NCI-H1436 (cell line): ENCODE measurements at places on chromosomes 12 and 14.

DNA sequence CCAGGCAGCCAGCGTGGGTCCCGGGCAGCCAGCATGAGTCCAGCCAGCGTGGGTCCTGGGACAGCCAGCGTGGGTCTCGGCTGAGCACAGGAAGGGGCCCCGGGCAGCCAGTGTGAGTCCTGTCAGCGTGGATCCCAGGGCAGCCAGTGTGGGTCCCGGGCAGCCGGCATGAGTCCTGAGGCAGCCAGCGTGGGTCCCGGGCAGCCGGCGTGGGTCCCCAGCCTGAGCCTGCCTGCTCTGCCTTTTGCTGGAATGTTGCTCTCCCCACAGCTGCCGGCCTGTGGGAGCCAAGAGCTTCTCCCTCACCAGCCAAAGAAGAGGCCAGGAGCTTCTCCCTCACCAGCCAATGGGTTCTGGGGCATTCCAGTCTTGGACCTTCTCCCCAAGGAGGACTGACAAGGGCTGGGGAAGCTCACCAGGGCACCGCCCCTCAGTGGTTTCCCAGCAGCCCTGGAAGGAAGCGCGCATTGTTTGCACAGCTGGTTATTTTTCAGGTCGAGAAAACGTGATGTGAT lies 15.0 kb upstream of the RFLNA start:
- DNase-seq: no peak

- DNase-seq: no peak
These were observed 79.9 kb downstream of the PHLDA1 start for GRCh38 chr12:75951399-75952278.

DNA sequence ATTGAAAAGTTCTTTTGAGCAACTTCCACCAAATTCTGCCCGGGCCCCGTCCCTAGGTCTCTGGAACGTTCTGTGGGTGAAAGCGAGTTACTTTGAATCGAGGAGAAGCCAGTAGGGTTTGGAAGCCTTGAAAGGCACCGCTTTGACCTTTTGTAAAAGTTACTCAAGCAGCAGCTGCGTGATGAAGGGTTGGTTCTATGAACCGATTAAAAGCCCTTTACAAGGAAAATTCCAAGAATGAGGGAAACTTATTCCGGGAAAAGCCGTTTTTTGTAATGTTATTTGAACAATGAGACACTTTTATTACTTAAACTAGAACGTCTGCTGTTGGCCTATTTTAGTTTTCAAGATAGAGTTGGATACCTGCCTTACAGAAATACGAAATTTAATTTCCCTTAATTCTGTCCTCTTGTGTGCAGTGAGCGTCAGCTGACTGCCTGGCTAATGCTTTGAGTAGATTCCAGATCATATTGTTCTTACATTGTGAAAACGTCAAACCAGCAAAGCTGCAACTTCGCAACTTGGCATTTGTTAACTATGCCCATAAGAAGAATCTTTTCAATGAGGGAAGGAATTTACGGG lies 906 bp downstream of the LARP4 start:
- DNase-seq: no peak

DNA sequence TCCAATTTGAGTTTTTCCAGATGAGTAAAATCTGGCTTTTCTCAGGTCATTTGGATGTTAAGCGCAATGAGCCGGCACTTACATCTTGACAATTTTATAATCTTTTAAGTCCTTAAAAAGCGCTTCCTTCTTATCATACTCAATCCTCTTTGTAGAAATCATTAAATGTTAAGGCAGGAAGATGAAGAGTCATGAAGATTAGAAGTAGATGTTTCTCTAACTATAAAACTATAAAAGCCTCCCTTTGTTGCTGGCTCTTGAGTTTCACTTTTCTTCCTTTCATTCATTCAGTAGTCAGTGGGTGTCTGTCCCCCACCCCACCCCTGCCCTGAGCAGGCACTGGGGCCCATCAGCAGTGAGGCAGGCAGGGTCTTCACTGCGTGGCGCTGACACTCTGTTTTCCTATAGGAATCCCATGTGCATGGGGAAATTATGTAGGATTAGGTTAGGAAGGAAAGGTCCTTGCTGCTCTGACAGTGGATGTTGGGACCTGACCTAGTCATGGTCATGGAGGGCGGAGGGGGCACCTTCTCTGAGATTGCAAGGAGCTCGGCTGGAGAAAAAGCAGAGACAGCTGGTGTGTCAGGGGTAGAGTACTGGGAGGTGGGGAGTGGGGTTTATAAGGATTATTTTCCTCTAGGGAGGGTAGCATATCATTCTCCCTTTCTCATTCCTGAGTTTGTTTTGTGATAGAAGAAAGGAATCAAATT lies 65.8 kb downstream of the CCDC92 start:
- DNase-seq: no peak

DNA sequence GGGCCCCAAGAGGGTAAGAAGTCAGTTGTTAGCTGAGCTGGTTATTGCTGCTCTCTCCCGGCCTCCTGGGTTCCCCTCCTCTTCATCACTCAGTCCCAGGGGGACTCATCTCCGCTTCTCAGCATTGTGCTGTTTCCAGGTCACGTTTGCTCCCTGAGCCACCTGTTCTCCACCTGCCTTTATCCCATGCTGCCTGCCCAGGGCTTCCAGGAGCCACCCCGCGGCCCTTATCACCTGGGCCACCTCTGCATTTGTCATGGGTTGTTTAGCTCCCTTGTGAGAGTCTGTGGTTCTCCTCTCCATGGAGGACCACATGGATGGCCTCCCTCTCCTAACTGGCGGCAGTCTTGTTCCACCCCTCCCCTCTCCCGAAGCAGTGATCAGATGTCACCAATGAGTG lies 36.0 kb downstream of the SYNDIG1L start:
- no peak for DNase-seq

- DNase-seq: no peak
These were observed 321.1 kb upstream of the PRICKLE1 start for GRCh38 chr12:42910656-42911055.

- no peak for DNase-seq
These were observed 63.2 kb downstream of the FBXL14 start for GRCh38 chr12:1531153-1531653.

- DNase-seq: no peak
These were observed 387.5 kb downstream of the EGLN3 start for GRCh38 chr14:33563191-33563900.

DNA sequence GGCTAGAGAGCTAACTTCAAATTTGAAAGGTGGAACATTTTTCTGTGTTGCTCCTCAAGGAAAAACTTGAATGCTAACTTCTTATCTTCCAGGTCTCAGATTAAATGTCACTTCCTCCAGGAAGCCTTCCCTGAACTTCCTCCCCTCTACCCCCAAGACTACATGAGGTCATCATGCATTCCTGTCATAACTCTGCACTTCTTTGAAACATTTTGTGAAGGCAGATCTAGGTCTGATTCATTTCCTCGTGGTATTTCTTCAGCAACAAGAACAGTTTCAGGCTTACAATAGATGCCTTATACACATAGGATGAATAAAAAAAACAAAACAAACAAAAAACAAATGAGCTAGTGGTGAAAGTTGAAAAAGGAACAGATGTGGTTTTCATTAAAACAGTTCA lies 97.1 kb upstream of the SRRM4 start:
- DNase-seq: no peak

- DNase-seq: peak; percentile 49
These were observed at the start of gene SRGAP1 for GRCh38 chr12:63844391-63845341. SRGAP1 (plus strand) TSS chr12:63844700; CDS start chr12:63844817, 117 bp downstream.

DNA sequence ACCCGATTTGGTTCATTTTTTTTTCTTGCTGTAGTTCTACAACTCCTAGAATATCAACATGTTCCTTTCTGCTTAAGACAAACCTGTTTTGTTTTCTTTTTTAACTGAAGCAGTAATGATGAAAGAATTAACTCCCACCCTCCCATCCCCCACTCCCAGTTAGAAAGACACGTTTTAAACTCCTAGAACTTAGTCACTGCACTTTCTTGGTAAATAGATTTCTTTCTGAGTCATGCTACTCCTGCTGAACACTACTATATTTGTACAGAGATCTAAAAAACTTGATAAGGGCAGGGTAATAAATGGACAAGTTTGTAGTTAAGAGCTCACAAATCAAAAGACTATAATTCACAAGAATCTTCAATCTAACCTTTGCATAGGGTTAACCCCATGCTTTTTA lies 118.9 kb upstream of the PTPRB start:
- no peak for DNase-seq

DNA sequence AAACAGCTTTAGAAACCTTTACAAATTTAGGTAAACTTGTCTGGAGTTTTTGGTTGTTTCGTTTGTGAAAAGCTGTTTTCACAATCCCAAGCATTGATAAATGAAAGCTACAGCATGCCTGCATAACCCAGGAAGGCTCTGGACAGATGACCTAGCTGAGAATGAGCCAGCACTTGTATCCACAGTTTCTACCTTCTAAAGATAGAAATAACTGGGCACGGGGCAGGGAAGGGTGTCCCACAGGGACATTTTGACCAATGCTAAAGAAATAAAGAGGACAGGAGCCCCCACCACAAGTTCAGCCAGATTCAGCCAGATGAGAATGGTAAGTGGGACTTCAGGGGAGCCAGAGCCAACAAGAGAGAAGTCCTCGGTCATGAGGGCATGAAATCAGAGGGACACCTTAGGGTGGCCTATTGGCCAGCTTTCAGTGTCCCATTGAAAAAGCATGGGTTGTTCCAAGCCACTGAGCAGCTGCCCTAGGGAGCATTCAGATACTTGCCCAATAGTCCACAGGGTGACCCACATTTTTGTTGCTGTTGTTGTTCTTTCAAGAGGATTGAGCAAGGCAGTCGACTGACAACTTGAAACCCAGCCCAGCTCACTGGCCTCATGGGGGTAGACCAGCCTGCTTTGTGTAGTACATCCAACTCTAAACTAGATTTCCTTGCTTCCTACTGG lies 140.3 kb upstream of the NUDT4 start:
- DNase-seq: no peak

- DNase-seq: no peak
These were observed 8.0 kb downstream of the IFT43 start for GRCh38 chr14:75993567-75994041.
